ENCODE measurements at places on chromosomes 4 and X. TPM values are rescaled to one million over a fixed set of nuclear protein-coding genes. Genes with fewer than 3 reads are reported as not detected.

GRCh38 chrX:110851780-110852179 lies 56.2 kb upstream of the CHRDL1 start:
- no peak overlapping the region for H3K4me3 ChIP-seq
- no peaks in the 10 kb centered on the region for H3K4me1 ChIP-seq
- no peak for DNase-seq
- no peak overlapping the region for H3K27ac ChIP-seq

DNA sequence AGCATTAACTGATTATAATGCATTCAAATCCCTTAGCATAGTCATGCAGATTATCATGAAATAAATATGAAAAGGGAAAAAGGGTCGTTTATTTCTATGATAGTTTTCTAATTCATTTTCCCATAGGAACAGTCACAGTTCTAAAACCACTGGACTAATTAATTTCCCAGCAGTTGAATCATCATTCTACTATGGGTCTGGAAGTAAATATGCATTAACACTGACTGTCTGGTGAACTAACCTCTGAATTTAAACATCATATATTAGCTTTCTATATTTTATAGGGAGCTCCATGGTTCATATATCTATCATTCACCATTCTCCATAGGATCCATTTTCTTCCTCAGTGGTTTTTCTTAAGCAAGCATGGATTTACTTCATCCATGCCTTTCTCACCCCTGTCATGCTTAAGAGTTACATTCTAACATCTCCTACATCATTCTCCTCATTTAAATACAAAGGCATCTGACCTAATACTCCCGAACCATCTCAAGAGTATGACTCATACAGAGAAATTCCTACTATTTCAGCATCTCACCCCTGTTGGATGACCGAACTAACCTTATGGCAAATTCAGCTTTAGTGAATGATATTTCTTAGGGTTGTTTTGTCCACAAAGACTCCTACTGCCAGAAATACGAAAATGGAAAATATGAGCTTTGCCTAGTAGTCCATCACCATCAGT lies 198.7 kb upstream of the ADAMTS3 start:
- DNase-seq: no peak
- no peaks in the 10 kb centered on the region for H3K36me3 ChIP-seq
- H3K4me3 ChIP-seq: no peak overlapping the region
- H3K27me3 ChIP-seq: no peaks in the 10 kb centered on the region
- H3K27ac ChIP-seq: no peak overlapping the region

- no peaks in the 10 kb centered on the region for H3K4me1 ChIP-seq
- no peak for DNase-seq
Observed at GRCh38 chrX:115363372-115363771, 73.9 kb downstream of the LUZP4 start.

- H3K36me3 ChIP-seq: no peaks in the 10 kb centered on the region
- H3K27me3 ChIP-seq: no peaks in the 10 kb centered on the region
- no peak overlapping the region for H3K4me3 ChIP-seq
- H3K4me1 ChIP-seq: no peaks in the 10 kb centered on the region
- no peak for DNase-seq
- no peak overlapping the region for H3K27ac ChIP-seq
Observed at GRCh38 chr4:148161601-148162000, 280.6 kb downstream of the NR3C2 start.

DNA sequence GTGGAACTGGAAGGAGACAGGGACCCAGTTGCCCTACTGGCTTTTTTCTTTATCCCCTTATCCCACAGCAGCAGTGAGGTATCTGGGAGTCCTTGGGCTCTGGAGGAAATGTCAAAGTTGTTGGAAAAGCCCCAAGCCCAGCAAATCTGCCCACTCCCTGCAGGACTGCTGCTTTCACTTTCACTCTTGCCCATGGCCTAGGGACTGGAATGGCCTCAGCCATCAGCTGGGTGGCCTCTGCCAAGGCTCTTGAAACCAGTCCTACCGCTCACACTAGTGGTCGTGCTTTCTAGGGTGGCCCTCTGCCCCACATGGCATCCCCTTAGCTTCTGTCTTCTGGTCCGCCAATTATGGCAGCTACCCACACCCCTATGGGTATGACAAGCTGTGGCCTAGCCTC lies 9.7 kb upstream of the RHOXF1 start:
- H3K27ac ChIP-seq: no peak overlapping the region
- H3K36me3 ChIP-seq: no peaks in the 10 kb centered on the region
- H3K27me3 ChIP-seq: no peaks in the 10 kb centered on the region
- no peaks in the 10 kb centered on the region for H3K4me1 ChIP-seq

The TMPRSS11A gene
- not detected for total RNA-seq

Measured in T-cell (primary cell).